ENCODE measurements at places on chromosomes 11 and 22. TPM values are rescaled to one million over a fixed set of nuclear protein-coding genes. Genes with fewer than 3 reads are reported as not detected.

Gene NPAS4
- total RNA-seq = not detected

Gene IGSF9B
- total RNA-seq = 0.09 TPM

Gene DBX1
- total RNA-seq = not detected

Gene SEZ6L
- total RNA-seq = not detected

Gene DCHS1
- total RNA-seq = 41.8 TPM
